Right renal cortex interstitium (tissue), 3 donors: ENCODE measurements at places on chromosomes 5 and 9.

DNA sequence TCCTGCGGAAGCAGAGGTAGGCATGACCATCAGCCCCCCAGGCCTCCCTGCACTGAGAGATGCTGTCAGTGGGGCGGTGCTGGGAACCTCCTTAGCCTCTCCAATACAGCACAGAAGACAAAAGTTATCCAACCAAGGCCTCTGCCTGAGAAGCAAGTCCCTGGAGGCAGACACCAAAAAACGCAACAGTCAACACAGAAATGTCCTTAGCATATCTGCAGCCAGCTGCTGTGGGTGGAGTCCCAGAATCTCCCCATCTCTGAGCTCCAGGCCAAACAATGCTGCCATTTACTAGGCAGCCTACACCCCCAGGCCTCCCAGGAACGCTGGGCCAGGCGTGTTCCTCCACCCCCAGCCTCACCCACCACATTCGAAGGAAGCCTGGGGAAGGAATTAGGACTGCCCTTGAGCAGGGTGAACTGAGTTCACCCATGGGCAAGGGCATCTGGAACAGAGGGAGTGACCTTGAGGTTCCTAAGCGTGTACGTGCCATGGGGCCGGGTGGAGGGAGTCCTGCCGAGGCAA, 43.7 kb downstream of the STK10 start:
- DNase-seq = no peak

DNA sequence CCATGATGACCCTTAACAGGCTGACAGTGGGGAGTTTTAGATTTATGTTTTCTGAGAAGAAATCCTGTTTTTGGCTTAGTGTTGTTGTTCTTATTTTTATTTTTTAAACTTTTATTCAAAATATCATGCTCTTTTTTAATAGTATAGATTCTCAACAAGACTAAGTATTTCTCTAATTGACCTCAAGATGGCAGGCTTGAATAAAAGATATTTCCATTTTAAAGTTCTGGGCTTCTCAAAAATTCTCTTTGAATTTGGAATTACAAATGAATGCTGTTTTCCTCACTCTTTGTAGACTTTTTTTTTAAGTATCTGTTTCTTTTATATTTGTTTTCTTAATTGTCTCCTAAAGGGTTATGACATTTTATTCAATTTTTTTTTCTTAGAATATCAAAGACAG, 50.0 kb upstream of the SH3GL2 start:
- DNase-seq = no peak

DNA sequence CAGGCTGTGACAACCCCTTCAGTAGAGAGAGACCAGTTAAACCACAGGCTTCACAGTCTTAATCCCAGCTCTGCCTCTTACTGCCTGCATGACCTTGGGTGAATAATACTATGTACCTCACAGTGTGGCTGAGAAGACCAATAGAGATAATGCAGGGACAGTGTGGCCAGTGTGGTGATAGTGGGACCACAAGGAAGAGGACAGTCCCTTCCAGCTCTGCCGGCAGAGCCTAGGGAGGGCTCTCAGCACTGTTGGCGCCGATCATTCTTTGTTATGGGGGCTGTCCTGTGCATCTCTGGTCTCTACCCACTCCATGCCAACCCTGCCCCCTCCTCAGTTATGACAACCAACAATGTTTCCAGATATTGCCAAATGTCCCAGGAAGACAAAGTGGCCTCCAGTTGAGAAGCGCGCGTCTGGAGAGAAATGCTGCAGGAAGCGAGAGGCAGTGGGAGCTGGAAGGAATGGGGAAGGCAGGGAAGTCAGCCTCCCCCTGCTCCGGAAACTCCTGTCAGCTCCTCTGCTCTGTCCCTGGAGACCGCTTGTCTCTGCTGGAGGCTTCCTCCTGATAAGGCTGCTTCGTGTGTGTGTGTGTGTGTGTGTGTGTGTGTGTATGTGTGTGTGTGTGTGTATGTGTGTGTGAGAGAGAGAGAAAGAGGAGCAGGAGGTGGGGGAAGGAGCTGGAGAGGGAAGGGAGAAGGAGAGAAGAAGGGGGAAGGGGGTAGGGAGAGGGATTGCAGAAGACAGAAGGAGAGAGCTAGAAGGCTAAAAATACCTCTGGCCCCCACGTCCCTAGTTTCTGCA, 31.8 kb upstream of the FABP6 start:
- DNase-seq = no peak

DNA sequence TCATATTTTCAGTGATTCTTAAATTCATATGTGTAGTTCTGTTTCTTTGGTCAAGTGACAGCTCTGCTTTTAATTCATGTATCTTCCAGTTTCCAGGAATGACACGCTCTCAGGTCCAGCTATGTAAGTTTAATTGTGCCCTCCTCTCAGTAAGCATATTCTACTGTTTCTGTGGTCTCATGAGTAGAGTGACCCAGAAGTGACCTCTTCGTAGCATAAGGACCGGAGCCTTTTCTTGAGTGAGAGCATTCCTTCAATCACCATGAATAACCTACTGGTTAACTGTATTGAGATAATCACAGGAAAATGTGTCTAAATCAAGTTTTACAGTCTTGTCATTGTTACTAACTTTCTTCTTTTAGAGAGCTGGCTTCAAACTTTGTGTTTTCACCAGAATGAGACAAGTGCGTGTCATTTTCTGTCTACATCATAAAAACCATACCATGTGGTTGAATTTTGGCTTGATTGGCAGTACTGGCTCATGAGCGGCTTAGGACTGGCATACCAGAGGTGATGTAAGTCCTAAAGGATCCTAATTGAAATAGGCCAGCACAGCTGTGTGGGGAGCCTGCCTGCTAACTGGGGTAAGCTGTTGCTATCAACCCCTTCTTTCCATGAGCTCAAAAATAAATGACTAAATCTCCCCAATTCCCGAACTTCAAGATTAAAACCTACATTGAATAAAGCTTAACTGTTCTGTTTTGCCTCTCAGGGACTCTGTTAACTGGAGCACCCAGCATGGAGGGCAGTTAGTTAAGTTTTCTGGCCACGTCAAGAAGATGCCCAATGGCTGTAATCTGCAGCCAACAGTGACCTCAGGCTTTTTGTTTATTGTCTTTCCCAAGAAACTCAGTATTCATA, 4.8 kb downstream of the ADAMTSL1 start:
- no peak for DNase-seq

DNA sequence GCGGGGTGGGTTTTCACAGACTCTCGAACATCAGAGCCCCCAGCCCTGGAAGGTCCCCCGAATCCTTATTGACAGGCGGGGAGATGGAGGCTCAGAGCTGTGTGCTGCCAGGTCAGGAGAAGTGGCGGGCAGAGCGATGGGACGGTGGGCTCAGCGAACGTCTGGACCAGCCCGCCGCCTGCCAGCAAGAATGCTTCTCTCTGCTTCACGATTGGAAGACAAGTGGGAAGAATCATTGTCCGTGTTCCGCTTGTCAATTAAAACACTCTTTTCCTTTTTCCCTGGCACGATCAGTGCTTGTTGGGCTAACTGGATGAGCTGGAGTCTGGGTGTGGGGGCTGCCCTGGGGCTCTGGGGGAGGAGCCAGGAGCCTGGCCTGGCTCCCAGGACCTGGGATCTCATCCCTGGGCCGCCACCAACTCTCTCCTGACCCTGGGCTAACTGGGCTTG, 1.6 kb downstream of the COL5A1 start:
- DNase-seq = no peak

- no peak for DNase-seq
Measured at GRCh38 chr9:41229408-41230401, 40.6 kb upstream of the ZNG1F start.

DNA sequence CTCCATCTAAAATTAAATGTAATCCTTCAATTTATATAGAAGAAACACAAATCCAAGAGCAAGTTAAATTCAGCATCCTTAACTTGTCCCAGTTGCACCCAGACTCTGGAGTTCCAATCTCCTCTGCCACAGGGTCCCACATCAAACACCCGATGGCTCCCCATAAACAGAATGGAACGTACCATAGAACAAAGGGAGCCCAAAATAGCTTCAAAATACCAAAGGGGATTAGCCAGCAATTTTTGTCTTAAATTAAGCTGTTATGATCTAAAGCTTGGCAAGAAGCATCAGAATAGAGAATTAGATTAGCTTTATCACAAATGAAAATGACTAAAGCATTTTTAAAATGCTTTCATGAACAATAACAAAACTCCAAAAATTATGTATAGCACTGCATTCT, 112.8 kb downstream of the FANCC start:
- no peak for DNase-seq

DNA sequence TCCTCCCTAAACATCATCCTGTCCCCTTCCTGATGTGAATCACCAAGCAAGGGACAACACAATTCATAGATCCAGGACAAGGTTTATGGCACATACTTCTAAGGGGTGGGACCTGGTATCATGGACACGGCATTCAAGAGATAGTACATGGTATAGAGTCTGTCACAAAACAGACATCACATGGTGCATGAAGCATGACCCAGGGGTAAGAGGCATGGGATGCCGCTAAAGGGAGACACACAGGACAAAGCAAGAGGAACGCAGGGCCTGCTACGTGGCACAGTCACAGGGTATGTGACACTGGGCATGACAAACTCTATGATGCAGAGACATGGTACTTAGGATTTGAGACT, 20.7 kb downstream of the GSN start:
- no peak for DNase-seq

GRCh38 chr5:173568128-173568527, 48.3 kb downstream of the BOD1 start:
- DNase-seq = no peak

DNA sequence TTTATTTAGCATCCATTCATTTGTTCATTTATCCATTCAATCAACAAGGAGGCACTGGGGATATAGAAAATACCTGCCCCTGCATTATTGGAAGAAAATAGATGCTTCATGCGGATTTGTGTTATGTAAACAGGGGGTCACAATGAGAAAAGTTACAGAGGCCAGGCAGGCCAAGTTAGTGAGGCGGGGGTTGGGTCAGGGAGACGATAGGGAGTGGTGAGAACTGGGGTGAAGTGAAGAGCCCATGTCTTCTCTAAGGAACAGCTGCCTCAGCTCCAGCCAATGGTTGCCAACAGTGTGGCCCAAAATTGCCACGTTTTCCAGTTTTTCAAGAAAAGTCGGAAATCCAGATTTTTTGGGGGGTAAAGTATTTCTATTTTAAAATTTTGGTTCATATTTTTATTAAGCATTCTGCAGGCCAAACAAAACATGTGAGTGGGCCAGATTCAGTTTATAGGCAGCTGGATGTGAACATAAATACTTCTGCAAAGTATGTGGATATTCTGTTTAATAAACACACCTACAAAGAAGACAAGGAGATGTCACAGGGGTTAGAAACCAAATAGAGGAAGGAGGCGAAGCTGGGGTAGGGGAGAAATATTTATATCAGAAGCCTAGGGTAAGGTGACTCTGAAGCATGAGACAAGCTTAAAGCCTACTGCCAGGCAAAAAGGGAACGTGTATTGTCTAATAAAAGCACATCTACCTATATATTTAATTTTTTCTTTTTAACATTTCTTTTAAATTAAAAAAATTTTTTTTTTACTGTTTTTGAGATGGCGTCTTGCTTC, 44.0 kb downstream of the ALG2 start:
- no peak for DNase-seq

DNA sequence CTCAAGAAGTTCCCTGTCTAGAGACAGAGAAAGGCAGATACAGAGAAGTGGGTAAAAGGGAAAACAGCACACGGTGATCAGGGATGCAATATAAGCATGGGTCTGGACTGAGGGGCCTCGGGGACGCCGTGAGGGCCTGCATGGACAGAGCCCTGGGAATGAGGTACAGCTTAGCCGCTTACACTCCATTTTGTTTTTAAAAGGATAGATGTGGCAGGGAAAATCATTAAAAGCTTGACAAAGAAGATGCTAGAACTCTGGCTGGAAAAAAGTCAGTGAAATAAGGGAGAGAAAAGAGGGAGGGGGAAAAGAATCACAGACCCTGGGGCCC, 69.1 kb downstream of the EPB41L4B start:
- no peak for DNase-seq

- no peak for DNase-seq
Measured at GRCh38 chr9:114184071-114184470, 28.7 kb downstream of the COL27A1 start.

GRCh38 chr9:34589636-34590380, at the start of gene CNTFR:
CNTFR (minus strand) TSS chr9:34589724; CDS start chr9:34568981, 20,743 bp downstream.
- no peak for DNase-seq

DNA sequence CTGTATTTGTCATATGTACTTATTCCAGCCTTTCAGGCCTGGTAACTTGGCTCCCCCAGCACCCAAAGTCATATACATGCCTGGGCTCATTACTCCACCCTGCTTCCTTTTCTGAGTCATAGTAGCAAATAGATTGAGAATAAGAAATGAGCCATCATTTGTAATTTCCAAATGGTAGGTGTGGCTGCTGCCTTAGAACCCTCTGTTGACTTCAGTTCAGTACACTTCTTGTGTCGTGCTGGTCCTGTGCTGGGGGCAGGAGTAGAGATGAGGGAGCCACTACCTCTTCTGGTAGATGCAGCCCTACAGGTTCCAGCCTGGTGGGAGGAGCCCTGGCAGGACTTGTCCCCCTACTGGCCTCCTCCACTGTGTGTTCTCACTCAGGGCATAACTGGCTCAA, 11.1 kb downstream of the GM2A start:
- DNase-seq = no peak

- no peak for DNase-seq
Measured at GRCh38 chr5:99607124-99607523, 678.3 kb upstream of the CHD1 start.
